Muscle of back (tissue), 13 donors: ENCODE measurements at places on chromosomes 1 and 21.
A peak's percentile ranks its signal among the peaks of the same experiment; 100 is the strongest.

- DNase-seq: peak; percentile 67
Measured at GRCh38 chr21:43196826-43197225, 28.0 kb downstream of the CRYAA start.

DNA sequence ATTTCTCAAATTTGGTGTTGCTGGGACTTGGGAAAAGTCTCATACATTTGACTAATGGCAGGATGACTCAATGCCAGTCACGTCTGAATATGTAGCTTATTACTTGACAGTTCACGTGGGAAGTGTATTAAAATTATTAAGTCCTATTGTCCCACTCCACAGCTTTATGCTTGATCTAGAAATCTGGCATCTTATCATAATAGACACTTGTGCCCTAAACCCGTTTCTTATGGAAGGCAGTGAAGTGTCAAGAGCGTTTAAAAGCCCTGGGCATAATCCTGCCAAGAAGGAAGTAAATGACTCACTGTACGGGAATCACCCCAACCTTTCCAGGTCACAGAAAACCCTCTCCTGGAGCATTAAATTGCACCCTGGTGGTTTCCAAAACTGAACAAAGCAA, 207.4 kb downstream of the APP start:
- no peak for DNase-seq

DNA sequence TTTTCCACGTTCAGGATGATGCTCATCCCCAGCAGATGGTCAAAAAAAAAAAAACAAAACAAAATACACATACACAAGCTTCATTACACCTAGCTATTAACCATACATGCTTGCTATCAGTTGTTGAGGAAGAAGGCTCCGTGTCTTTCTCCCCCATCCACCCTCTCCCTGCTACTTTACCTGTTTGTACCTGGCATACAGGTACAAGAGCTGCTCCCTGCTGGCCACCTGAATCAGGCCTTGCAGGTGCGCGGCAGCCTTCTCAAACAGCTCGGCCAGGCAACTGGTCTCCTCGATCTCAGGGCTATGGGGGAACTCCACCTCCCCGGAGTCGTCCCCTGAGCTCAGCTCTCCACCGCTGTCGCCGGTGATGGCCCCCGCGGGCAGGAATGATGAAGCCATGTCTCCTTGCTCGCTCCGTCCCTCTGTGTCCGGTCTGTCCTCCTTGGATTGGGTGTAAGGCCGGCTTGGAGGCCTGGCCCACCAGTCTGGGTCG, 464 bp downstream of the ACBD6 start:
- DNase-seq: no peak

GRCh38 chr1:8361198-8361849, 43.4 kb downstream of the SLC45A1 start:
- no peak for DNase-seq

GRCh38 chr1:89624715-89625323, 8.1 kb upstream of the LRRC8C start:
- no peak for DNase-seq

DNA sequence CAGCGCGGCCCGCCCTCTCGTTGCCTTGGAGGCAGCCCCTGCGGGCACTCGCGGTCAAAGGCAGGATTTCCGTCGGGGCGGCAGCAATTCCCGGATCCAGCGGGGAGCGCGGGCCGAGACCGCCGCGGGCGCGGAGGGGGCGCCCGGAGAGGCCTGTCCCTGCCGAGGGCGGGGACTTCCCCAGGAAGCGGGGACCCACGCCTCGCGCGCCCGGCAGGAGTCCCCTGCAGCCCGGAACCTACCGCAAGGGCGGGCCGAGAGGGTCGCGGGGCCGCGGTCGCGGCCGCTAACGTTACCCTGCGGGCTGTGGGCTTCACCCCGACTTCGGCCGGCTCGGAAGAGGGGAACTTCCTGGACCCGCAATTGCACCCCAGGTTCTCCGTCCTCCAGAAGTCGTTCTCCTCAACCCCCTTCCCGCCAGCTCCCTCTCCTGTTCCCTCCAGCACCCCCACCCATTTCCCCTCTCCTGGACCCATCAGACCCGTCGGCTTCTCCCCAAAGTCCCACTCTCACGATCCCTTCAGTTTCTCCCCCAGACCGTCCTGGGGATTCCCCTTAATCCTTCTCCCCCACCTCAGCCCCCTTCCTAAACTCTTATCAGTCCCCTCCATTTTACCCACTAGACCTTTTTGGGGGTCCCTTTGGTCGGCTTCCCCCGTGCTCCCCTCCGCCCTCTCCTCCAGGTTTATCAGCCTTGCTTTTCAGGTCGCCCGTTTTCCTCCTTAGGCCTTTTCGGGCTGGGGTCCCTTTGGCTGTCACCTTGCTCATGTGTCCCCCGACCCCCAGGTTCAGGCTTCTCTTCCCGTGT, 604 bp downstream of the FGR start:
- no peak for DNase-seq

GRCh38 chr1:25832336-25833037, 12.7 kb downstream of the MTFR1L start:
- no peak for DNase-seq

DNA sequence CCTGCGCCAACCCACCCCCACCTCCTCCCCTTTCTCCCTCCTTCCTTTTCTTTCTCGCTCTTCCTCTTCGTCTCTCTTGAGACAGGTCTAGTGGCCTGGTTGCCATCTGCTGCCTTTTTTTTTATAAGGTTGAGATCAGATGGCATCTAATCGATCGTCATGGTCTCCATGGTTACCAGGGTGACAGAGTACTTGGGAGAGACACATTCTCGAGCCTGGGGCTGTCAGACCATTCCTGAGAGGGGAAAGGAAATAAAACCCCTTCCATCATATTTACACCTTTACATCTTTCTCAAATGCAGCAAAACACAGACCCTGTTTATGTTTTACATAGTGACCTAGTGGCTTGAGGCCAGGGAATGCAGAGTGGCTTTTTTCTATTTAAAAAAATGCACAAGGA, 53.5 kb upstream of the SLC22A15 start:
- DNase-seq: no peak

DNA sequence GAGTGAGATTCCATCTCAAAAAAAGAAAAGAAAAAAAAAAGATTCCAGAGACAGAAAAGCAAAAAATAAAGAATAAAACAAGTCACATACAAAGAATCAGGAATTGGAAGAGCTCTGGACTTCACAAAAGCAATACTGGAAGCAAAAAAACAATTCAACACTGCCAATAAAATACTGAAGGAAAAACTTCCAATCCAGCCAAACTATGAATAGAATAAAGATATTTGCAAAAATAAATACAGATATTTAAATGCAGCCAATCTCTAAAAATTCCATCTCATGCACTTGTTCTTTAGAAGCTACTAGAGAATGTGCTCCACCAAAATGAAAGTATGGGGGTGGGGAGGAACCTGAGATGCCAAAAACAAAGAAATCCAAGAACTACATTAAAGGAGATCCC, 29.4 kb upstream of the RBM34 start:
- peak; percentile 6 for DNase-seq

GRCh38 chr1:30726236-30726635, 2.9 kb upstream of the MATN1 start:
- no peak for DNase-seq

- no peak for DNase-seq
Measured at GRCh38 chr1:227728892-227729143, 6.3 kb downstream of the JMJD4 start.

- DNase-seq: no peak
Measured at GRCh38 chr1:116513956-116514355, 56.9 kb downstream of the CD58 start.

- DNase-seq: no peak
Measured at GRCh38 chr1:87045761-87046304, 131.4 kb downstream of the HS2ST1 start.

GRCh38 chr1:206831650-206832049, 33.8 kb upstream of the IL20 start:
- no peak for DNase-seq

DNA sequence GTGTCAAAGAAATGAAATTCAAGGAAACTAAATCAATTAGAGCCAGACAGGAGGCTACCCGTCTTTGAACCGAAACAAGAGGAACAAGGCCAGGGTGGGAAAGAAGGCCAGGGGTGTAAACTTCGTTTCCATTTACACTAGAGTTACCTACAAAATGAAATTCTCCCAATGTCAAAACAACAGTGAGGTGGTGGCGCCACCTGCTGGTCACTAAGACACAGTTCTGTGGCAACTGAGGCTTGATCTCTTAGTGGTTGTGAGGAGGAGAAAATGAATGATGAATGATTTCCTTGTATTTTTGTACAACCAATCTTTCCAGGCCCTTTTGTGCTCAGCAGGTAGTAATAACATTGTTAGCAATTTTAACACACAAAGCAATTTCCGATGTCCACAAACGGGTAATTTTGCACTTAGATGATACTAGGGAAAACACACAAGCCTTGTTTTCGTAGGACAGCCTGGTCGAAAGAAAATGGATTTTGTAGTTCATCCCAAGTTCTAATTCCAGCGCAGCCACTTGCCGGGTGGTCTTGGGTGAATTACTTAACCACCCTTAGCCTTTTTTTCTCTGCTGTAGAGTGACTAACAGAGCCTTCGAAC, 54.8 kb upstream of the SOD1 start:
- peak; percentile 81 for DNase-seq

DNA sequence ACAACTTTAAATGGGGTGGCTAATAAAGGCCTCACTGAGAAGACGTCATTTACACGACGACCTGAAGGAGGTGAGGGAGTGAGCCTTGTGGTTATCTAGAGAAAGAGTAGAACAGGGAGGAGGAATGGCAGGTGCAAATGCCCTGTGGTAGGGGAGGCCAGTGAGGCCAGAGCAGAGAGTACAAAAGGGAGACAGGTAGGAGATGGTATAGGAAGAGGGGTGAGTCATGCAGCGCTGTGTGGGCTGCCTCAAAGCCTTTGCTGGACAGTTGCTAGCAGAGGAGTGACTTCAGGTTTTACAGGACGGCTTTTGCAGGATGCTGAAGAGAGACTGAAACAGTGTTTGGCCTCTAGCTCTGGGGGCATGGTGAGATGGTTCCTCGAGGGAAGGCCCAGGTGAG, 116.0 kb downstream of the IER5 start:
- no peak for DNase-seq

GRCh38 chr1:109919303-109919702, 8.7 kb downstream of the CSF1 start:
- no peak for DNase-seq

DNA sequence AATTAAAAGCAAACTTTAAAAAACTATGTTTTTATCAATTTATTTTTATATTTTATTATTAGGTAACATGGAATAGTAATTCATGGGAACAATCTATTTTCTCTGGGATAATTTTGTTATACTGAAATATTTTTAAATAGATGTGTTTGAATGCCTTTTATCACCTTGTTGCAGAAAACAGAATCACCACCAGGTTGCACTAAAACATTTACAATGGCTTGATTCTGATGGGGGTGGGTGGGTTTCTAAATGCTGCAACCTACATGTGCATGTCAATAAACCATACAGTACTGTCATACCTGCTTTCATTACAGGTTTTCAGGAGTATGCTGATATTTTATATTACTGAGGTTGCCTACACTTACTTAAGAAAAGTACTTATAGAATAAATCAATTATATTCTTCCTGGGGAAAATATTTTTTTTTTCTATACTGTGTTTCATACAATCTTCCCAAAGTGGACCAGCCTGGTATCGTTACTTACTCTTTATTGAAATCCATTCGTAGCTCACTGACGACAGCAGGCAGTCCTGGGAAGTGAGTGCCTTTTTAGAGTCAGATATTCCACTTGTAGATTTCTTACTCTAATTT, 132.8 kb downstream of the PTPRC start:
- DNase-seq: peak; percentile 20

DNA sequence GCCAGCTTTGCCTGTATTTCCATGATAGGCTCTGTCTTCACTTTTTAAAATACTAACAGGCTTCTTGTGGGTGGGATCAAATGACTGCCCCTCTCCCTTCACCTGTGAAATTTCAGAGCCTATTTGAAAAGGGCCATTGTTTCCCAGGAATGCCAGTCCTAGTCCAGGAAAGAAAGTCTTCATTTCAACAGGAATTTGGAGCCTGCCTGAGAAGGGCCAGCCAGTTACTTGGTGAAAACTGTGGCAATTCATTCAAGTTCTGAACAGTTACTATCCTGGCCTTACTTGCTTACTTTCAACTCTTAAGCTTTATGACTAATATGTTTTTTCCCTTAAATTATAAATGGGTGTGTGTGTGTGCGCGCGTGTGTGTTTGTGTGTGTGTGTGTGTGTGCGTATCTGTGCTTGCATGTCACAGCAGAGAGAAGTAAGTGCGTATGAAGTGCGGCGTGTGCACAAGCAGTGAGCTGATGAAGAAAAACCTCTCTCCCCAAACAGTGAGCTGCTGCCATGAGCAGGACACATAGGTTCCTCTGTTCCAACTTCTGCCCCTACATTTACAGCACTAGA, 67.5 kb upstream of the RNPC3 start:
- peak; percentile 15 for DNase-seq

GRCh38 chr1:24392982-24393650, 20.5 kb downstream of the STPG1 start:
- DNase-seq: no peak

DNA sequence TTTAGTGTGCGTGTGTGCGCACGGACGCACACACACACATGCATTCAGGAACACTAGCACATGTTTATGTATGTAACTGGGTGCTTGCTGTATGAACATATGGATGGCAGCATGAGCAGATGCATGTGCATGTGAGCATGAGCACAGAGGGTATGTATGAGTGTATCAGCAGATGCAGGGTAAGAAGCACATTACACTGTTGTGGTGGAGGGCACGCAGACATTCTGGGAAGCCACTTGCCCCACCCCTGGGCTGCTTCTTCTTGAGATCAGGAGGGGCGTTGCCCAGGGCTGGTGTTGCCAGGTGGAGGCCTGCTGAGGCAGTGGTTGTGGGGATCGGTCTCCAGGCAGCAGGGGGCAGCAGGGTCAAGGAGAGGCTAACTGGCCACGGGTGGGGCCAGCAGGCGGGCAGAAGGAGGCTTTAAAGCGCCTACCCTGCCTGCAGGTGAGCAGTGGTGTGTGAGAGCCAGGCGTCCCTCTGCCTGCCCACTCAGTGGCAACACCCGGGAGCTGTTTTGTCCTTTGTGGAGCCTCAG, 3.9 kb upstream of the P3R3URF start:
- DNase-seq: no peak

DNA sequence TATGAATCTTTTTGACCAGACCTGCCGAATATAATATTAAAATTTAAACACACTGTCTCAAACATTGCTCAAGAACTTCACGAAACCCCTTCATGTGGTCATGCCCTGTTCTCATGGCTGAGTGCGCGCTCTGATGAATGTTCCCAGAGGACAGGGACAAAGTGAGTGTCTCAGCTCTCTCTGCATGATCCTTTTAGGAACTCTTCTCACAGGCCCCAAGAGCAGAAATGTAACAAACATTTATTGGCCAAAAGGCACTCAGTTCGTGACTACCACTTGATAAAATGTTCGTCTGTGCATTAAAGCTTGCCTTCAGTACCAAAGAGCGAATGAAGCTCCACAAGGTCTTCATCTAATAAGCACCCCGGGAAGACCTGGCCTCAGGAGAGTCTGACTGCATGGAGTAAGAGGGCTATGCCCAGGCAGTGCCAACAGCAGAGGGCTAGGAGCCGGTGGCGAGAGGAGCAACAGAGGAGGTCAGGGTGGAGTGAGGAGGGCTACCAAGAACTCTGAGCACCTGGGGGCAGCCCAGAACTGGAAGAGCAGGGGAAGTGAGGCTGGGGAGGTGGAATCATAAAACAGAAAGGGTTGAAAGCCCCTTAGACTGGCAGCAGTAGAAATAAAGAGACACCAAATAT, 171.1 kb downstream of the RHOU start:
- no peak for DNase-seq
